Islet precursor cell (in vitro differentiated cells): ENCODE measurements at places on chromosomes 7 and 10.

GRCh38 chr10:99809931-99810615, 27.6 kb downstream of the ABCC2 start:
- DNase-seq: no peak

DNA sequence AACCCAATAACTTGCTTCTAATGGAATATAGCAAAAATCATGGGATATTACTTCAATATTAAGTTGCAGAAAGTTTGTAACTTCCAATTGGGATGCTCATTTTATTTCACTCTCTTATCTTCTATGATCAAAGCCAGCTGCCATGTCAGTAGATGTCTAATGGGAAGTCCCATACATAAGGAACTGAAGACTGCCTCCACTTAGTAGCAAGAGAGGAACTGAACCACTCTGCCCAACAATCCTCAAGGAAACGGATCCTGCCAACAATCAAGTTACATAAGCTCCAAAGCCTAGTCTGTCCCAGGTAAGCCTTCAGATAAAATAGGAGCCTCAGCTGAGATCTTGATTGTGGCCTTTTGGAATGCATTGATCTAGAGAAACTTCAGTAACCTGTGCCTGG, 431.5 kb upstream of the PCDH15 start:
- DNase-seq: no peak

- no peak for DNase-seq
These were observed 180.7 kb upstream of the KAT6B start for GRCh38 chr10:74645692-74646091.

DNA sequence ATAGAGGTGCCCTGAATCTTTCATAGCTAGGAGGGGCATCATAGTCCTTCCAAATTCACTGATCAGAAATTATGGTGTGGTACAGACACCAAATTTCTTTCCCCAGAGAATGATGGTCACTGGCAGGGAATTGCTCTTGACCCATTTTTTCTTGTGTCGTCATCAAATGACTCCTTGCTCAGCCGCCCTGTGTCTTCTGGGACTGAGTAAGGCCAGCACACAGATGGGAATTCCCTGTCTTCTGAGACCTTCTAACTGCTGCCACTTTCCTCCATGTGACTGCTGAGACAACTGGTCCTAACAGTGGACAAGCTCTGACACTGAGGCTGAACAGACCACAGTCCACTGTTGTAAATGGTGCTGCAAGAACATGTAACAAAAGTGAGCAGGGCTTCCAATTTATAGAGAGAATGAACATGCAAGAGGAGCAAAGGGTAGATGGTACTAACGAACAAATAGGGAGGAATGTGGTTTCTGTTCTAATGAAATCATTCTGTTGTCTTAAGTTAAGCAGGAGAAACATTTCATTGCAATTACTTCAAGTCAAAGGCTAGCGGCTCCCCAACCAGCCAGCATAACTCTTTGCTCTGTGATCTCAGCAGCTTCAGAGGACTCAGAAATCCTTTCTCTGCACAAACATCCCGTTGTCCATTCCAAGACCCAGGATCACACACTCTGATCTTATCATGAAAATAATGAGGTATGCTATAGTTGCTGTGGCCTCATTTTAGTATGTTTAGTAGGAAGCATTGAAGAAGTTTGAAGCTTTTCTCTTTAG, 235.9 kb upstream of the PRSS1 start:
- no peak for DNase-seq

DNA sequence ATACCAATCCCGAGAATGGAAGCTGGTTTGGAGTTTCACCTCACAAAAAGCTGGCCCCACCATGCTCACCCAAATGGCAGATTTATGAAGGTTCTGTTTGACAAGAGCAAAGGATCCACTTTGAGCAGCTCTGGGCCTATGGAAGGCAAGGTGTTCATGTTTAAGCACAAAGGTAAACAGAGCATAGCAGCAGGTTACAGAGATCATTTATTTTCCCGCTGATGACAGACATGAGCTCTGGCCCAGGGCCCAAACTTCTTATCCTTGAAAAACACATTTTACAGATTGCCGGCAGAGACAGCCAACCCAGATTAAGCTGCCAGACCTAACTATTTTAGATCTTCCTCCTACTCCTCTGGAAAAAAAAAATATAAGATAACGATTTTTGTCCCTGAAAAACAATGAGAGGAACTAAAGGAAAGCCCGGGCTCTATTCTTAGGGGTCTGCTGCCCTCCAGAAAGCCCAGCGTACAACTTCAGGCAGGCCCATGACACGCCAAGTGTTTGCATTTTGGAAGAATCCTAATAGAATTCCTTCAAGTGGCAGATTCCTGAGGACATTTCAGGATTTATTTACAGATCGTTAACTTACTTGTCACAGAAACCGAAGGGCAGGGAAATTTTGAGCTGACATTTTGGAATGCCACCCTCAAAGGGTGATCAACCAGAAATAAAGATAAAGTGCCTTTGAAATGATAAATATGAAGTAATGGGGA, 40.0 kb downstream of the SYPL1 start:
- no peak for DNase-seq
